C1 segment of cervical spinal cord (tissue), 14 donors: ENCODE measurements at places on chromosomes 16 and 17.

DNA sequence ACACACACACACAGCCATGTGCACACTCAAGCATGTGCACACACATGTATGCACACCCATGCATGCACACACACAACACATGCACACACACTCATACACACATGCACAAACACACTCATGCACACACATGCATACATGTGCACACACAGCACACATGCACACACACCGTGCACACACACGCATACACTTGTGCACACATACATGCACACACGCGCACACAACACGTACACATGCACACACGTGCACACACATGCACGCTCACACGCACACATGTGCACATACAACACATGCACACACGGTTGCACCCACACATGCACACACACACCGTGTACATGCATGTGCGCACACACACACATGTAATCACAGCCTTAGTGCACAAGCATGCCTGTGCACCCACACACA, 230.4 kb upstream of the GSE1 start:
- no peak for DNase-seq

GRCh38 chr17:6452471-6453266, 8.4 kb downstream of the PIMREG start:
- DNase-seq: no peak

GRCh38 chr17:29051194-29051593, 8.3 kb downstream of the PIPOX start:
- no peak for DNase-seq

GRCh38 chr17:29215174-29215573, 31.5 kb upstream of the CRYBA1 start:
- DNase-seq: no peak

- DNase-seq: no peak
Observed at GRCh38 chr17:27389542-27390140, 66.6 kb upstream of the KSR1 start.

DNA sequence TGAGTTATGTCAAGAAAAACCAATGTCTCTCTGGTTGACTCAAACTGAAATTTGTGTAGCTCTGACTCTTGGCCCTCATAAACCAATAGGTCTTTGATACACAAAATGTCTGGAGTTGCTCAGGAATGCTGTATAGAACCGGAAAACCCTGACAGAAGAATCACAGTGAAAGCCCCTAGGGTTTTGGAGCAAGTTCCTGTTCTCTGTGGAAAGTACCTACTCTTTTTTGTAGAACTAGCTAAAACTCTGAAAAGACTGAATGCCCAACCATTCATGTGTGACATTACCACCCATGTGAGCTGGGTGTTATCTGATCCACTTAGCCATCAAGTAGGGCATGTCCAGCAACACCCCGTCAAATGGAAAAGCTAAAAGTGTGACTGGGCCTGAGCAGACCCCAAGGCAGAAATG, 28.8 kb downstream of the CCL4 start:
- DNase-seq: no peak
